ENCODE measurements at places on chromosomes 13 and 19.

- DNase-seq = no peak
Observed at GRCh38 chr13:29754473-29754806, 96.0 kb downstream of the UBL3 start.

- DNase-seq = peak; percentile 3
Observed at GRCh38 chr13:50513300-50513877, 330.1 kb downstream of the DLEU7 start.

- DNase-seq = no peak
Observed at GRCh38 chr13:113374511-113375175, 10.7 kb upstream of the GRTP1 start.

DNA sequence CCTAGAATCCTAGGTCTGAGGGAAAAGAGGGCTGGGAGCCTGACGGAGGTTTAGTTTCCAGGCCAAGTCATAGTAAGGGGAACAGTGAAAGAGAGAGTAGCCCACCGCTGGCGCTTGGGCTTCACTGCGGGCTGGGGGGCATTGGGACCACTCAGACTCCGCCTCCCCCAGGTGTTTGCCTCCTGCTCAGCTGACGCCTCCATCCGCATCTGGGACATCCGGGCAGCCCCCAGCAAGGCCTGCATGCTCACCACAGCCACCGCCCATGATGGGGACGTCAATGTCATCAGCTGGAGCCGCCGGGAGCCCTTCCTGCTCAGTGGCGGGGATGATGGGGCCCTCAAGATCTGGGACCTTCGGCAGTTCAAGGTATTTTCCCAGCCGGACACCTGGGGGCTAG lies 4.5 kb upstream of the KCNJ14 start:
- no peak for DNase-seq

DNA sequence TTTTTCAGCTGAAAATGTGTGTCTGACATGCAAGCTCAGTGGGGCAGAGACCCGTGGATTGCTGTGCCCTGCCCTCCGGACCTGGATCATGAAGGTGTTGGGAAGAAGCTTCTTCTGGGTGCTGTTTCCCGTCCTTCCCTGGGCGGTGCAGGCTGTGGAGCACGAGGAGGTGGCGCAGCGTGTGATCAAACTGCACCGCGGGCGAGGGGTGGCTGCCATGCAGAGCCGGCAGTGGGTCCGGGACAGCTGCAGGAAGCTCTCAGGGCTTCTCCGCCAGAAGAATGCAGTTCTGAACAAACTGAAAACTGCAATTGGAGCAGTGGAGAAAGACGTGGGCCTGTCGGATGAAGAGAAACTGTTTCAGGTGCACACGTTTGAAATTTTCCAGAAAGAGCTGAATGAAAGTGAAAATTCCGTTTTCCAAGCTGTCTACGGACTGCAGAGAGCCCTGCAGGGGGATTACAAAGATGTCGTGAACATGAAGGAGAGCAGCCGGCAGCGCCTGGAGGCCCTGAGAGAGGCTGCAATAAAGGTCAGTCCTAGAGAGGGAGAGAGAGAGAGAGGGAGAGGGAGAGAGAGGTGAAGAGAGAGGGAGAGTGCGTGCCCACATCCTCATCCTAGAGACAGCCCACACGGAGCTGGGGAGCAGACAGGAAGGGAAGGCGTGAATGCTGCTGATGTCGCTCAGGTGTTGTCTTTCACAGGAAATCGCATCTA lies 5.1 kb upstream of the DCUN1D2 start:
- DNase-seq = no peak

- DNase-seq = no peak
Observed at GRCh38 chr19:45297674-45298073, 25.0 kb downstream of the CKM start.

DNA sequence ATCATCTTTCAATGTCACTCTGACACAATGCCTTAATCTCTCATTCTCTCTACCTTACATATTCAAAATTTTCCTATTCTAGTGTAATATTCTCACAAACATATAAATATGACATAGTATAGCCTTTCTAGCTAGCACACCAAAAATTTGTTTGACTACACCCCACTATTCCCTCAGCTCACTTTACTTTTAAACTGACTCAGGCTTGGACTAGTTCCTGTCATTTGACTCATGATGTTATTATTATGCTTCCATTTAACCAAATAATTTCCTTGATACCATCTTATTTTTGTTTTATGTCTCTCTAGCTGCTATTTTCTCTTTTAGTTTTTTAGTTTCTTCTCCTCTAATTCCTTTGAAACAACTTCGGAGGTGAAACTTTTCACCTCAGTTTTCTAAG lies 1745.6 kb upstream of the PCDH20 start:
- no peak for DNase-seq

- no peak for DNase-seq
Observed at GRCh38 chr13:34011552-34012085, 193.7 kb downstream of the RFC3 start.

DNA sequence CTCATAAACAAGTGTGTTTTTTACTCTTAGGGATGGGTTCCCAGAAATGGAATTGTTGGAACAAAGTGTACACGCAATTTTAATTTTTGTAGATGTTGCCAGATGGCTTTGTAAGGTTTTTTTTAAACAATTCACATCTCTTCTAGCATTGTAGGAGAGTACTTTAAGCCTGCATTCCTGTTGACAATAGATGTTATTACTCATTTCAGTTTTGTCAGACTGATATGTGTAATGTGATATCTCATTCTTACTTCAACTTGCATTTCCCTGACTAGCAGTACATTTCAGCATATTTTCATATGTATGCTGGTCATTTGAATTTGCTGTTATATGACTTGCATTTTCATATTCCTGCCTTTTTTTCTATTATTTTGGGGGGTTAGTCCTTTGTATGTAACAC lies 186.6 kb upstream of the SLITRK6 start:
- no peak for DNase-seq

DNA sequence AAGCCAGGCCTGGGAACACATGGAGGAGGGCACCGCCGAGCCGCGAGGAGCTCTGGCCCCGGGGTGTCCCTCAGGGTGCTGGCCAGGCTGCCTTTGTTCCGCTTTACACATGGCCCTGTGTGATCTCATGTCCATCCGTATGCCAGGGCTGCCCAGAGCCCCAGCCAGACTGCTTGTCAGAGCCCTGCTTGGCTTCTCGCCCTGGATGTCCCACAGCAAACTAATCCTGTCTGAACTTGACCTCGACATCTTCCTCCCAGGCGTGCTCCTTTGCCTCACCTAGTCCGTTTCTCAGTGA lies 14.3 kb downstream of the BCKDHA start:
- DNase-seq = no peak

DNA sequence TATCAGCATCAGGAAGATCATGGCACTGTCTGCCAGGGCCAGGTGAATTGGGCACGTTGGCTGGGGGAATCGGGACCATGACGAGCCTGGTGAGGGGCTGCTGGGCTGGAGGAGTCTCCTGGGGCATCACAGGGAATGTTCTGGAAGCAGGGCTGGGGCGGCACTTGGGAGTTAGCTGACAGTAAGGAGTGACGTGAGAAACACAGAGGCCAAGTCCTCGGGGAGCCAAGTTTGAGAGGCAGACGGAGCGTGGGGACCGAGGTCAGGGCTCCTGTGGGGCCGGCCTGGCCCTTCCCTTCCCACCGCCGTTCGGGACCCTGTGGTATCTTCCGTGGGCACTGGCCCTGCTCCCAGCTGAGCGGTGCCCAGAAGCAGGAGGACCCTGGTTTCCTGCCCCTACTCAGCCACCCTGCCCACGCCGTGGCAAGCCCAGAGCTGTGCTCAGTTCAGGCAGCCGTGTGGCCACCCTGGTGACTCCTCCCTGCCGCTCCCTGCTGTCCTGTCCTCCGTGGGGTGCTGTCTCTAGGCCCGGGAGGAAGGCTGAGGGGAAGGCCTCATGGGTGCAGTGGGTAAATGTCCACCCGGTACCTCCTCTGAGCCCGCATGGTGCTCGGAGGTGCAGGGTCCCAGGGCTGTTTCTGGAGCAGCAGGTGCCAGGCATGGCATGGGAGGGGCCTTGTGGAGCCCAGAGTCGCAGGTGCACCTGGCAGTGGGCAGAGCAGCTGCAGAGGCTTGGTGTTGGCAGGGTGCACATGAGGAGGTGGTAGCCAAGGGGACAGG lies 25.2 kb downstream of the CRTC1 start:
- no peak for DNase-seq

All from GM13977 (cell line).